Stimulated activated CD4-positive, alpha-beta T cell treated with anti-CD3 and anti-CD28 coated beads, Interleukin-4, amount 100 ng/mL, for 1 hour (primary cell): ENCODE measurements at places on chromosomes 2 and 18.

DNA sequence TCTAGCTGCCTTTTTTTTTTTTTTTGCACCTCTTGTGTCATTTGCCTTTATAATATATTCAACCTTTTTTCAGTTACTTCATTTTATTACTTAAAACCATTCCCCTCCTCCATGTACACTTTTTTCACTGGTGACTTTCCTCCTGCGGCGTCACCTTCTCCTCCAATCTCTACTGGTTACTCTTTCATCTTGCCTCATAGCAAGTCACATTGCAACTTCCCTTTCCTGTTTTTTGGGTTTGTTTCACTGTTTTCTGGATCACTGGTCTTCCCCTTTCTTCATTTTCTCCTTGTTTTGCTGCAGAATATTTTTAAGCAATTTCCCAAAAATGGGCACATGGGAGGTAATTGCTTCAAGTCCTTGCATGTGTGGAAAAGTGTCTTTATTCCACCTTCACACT lies 37.7 kb upstream of the GPR155 start:
- DNase-seq = no peak

- DNase-seq = no peak
Observed at GRCh38 chr18:50659091-50660003, 99.5 kb downstream of the MAPK4 start.

DNA sequence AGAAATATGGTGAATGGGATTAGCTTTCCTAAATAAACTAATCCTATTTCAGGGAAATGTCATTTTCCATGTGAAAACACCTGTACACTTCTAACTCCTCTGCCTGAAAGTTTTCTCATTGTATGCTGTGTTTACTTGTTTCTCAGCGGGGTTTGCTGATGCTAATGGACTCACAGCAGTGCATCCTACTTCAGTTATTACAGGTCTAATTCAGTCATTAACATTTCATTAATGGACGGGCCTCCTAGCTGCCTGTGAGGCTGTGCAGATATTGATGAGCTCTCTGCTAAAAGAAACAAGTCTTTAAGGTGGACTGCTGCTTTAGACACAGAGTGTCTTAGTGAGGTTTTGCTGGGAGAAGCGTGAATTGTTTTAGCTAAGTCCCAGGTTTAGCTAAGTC lies 1342.0 kb upstream of the ZEB2 start:
- no peak for DNase-seq

DNA sequence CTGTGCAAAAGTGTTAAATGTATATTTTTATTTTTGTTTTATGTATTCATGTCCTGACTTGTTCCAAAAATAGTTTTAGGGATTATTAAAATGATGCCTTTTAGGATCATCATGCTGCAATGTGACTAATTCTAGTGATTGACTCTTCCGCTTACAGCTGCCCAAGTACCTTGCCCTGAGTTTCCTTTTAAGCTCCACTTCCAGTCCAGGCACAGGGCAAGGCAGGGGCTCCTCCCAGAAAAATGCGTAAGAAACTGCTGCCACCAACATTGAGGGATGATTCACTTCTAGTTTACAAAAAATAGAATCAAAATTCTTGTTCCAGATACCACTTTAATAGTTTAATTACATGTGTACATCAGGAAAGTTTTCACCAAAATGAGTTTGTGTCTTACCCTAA lies 116.4 kb downstream of the IRS1 start:
- no peak for DNase-seq

GRCh38 chr2:2699121-2699505 lies 368.0 kb upstream of the MYT1L start:
- no peak for DNase-seq

DNA sequence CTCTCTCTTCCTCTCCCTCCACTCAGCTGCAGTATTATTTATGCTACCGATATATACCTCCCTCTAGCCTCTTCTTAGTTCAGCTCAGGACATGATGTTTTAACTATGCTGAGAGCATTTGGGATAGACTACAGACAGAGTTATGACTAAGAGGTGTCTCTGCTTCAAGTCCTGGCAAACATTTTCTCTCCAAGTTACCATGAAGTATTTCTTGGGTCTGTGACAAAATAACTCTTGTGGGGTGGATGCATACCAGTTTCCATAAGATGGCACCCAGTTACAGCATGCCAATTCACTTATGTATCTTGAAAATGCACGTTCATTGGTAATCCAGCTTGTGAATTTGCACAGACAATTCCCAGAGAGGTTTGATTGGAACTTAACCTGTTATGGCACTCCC lies 737.6 kb downstream of the SLC4A3 start:
- no peak for DNase-seq

GRCh38 chr2:227799202-227799601 lies 14.4 kb upstream of the CCL20 start:
- no peak for DNase-seq

DNA sequence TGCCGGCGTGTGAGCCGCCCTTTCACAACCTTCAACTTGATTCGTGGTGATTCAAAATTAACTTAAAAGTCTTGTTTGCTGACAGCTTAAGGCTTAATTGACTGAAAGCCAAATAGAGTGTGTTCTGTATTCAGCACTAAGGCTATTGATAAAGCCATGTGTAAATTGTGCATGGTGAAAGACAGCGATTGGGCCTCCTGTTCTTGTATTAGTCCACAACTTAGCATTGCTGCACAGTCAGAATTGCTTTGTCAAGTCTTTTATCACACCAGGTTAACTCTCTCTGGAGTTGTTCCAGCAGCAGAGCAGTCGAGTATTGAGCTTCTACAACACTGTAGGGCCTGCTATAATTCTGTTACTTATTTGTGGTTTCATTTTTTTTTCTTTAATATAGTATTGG lies 210.1 kb downstream of the WDR7 start:
- no peak for DNase-seq

DNA sequence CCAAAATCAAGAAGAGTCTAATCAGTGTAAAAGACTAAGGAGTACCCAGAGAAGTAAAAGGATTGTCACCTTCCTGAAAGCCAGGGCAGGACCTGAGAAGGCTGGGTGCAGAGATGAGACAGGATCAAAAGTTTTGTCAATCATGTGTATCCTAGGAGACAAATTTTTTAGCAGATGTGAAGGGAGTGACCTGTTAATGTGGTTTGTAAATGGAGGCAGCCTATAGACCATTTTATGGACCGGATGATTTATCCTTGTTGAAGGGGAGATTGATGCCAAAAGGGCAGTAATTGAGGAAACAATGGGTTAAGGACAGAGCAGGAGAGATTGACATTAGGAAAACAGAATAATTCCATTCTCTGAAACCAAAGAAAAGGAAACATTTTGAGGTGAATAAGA lies 813 bp downstream of the NDC80 start:
- DNase-seq = no peak

DNA sequence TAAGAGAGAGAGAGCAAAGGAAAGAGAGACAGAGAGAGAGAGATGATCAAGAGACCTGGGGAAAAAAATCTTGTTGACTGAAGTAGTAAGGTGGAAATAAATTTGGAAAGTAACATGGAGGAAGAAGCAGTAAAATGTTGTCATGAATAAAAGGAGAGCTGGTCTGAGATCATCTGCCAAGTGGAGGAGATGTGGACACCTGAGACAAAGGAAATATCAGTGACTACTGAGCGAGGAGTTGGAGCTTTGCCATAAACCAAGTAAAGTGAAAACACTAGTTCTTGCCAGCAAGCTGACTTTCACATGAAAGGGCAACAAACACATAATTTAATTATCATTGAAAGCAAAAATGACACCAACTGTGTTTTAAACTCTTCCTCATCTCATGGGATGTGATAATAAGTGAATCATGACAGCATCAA lies 49.0 kb upstream of the DSG1 start:
- DNase-seq = no peak

- no peak for DNase-seq
Observed at GRCh38 chr18:46719388-46719787, 37.5 kb downstream of the ST8SIA5 start.

DNA sequence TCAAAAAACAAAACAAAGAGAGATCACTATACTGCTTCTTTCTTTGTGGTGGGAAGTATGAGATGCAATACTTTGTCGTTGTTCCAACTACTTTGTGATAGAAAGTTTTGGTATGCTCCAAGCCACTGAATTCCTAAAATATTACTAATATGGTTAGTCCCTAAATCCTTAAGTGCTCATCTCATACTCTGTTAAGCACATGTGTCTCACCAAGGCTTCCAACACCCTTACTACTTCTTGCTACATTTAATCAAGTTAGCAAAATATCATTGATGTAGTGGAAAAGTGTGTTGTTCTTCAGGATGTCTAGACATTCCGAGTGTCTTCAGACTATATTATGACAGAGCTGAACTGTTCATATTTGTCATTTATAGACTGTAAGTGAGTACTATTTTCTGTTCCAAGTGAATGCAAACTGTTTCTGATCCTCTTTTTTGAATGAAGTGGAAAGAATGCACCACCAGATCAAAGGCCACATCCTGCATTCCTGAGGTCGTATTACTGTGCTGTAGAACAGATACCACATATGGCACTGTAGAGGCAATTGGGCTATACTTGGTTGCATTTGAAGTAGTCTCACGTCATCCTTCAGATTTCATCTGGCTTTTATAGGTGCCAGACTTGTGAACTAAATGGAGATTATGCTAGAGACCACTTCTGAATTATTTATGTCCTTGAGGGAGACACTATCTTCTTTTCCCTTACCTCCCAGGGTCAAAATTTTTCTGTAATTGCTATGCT lies 298.4 kb upstream of the ZNF521 start:
- DNase-seq = no peak

GRCh38 chr18:70387027-70387426 lies 98.2 kb downstream of the SOCS6 start:
- no peak for DNase-seq

- DNase-seq = no peak
Observed at GRCh38 chr18:13451661-13452387, 233.3 kb downstream of the LDLRAD4 start.

DNA sequence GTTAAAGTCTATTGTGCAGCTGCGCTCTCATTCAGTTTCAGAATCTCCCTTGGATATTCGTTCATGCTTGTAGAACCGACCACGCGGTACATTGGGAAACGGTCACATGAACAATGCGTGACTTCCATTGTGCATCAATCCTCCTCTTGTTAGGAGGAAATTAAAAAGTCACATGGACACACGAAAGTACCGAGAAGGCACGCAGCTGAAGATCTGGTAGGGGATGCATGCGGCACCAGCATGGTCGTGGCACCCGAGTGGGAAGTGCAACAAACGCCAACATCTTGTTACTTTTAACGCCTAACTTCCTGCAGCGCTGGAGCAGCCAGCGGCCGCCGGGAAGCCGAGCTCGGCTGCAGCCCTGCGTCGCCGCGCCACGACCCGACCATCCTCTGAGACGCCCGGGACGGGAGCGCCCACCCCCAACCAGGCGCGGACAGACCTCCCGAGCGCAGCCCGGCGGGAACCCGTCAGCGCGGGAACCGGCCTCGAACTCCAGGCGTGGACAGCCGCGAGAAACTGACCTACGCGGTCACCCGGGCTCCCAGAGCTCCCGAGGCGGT lies 412 bp downstream of the OSBPL1A start:
- DNase-seq = peak; percentile 21

GRCh38 chr2:224166654-224167053 lies 127.6 kb upstream of the SERPINE2 start:
- no peak for DNase-seq

GRCh38 chr2:200604571-200605255 lies 18.9 kb downstream of the AOX1 start:
- no peak for DNase-seq

GRCh38 chr18:45365835-45366234 lies 249.4 kb upstream of the SLC14A2 start:
- DNase-seq = no peak

GRCh38 chr2:218257390-218257981 lies 3.3 kb upstream of the GPBAR1 start:
- peak; percentile 62 for DNase-seq

- no peak for DNase-seq
Observed at GRCh38 chr2:106841886-106842645, 43.9 kb downstream of the ST6GAL2 start.

DNA sequence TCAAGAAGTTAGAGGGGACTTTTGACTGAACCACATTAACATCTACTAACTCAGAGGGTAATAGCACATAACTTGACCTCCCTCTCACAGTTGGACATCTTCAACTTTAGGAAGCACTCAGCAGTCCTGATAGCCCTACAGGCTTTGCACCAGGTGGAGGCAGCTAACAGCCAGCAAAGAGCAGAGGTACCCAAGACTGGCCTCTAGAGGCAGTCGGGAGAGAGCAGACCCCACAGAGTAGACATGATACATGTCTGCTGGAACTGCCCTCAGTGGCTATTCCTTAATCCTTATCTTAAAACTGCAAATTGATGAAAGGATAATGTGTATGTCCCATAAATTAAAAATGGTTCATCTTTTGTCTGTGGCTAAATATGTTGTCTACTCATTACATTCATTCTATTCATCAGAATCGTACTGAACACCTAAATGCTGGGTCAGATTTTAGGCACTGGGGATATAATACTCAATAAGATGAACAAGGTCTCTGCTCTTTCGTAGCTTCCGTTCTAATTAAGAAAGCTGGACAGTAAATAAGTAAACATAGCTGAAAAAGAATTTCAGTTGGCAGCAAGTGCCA lies 49.8 kb downstream of the CAB39 start:
- peak; percentile 26 for DNase-seq

GRCh38 chr2:159148901-159149300 lies 137.6 kb downstream of the WDSUB1 start:
- no peak for DNase-seq

DNA sequence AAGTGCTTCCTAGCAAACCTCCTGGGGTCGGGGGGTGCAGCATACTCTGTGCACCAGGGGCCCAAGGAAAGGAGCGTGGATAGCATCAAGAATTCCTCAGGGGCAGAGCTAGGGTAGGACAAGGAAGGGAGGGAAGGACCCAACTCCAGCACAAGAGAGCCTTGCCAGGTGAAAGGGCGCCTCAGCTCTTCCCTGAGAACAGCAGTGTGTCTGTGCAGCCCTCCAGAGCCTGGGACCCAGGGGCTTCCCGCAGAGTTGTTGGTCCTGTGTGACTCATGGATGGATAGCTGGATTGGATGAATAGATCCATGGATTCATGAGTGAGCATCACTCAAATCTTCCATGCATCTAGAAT lies 175.4 kb downstream of the SMAD2 start:
- DNase-seq = no peak

DNA sequence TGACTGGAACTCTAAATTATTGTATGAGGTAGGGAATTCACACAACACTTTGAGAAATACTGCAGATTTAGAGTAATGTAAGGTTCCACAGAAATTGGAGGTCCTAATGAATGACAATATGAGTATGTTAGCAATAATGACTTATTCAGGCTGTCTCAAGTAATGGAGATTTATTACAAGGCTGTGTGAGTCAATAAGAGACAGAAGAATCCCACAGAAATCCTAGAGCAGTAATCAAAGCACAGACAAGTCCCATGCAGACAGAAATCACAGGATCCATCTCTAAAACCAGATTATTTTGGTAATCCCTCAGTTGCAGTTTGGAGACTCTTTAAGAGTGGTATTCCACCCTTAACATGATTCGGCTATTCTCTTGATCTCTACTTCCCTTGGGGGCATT lies 83.6 kb downstream of the FAM161A start:
- no peak for DNase-seq

DNA sequence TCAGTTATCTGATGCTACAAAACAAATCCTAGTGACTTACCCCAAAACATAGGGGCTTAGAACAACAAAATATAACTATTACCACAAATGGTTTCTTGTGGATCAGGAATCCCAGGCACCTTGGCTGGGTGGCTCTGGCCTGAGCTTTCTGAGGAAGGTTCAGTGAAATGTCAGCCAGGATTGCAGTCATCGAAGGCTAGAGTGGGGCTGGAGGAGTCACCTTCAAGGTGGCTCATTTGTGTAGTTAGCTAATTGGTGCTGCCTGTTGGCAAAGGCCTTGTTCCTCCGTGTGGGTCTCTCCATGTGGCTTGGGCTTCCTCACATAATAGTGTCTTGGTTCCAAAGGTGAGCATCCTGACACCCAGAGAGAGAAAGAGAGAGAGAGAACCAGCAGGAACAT lies 57.4 kb downstream of the COPS8 start:
- no peak for DNase-seq
